ENCODE measurements at places on chromosomes 6 and 20.

GRCh38 chr6:169370054-169370453, 116.4 kb upstream of the THBS2 start:
- DNase-seq, result no peak

GRCh38 chr20:61732511-61733210, 333.0 kb downstream of the TAF4 start:
- no peak for DNase-seq

GRCh38 chr6:109493865-109494264, 10.8 kb upstream of the ZBTB24 start:
- DNase-seq, result no peak

- DNase-seq, result no peak
These were observed 92.2 kb downstream of the MCHR2 start for GRCh38 chr6:99901596-99902384.

DNA sequence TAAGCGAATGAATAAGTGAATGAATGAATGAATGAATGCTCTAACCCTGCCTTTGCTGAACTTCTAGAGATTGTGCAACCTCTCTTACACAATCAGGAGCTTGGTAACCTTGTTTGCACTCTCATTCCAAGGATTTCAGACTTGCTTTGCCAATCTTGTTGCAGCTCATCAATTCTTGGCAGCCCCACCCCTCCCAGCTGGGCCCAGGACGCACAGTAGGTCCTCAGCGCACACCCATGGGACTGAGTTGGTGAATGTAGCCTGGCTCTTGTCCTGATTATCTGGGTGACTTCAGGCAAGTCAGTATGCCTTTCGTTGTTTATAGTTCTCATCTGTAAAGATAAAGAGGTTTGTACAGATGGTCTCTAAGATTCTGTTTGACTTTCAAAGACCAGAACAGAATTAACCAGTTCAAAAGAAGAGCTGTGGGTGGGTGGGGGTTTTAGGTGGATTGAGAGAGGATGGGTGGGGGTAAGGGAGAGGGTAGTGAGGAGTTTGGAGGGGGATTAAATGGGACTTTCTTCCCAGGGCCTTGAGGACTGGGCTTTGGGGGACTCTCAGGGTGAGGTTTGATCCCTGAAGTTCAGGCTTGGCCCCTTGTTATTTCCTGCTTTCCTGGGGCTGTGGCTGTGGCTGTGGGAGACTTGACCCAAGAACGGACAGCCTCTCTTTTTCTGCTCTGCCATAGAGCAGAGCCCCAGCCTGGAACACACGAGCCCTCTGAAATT, 33.2 kb downstream of the VEGFA start:
- no peak for DNase-seq

DNA sequence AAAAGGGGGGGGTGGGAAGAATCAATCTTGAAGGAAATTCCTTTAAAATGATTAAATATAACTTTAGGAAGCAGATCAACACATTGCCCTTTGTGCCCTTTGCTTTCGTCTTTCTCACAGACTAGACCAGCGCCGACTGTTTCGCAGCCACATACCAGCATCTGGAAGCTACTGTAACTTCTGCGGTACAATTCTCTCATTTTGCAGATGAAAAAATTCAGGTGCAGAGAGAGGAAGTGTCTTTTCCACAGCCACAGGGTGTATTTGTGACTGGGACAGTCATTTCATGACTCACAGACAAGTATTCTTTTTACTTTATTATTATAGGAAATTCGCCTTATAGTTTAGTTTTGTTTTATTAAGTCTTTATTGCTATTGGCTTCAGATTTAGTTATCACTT, 84.2 kb downstream of the UST start:
- no peak for DNase-seq

DNA sequence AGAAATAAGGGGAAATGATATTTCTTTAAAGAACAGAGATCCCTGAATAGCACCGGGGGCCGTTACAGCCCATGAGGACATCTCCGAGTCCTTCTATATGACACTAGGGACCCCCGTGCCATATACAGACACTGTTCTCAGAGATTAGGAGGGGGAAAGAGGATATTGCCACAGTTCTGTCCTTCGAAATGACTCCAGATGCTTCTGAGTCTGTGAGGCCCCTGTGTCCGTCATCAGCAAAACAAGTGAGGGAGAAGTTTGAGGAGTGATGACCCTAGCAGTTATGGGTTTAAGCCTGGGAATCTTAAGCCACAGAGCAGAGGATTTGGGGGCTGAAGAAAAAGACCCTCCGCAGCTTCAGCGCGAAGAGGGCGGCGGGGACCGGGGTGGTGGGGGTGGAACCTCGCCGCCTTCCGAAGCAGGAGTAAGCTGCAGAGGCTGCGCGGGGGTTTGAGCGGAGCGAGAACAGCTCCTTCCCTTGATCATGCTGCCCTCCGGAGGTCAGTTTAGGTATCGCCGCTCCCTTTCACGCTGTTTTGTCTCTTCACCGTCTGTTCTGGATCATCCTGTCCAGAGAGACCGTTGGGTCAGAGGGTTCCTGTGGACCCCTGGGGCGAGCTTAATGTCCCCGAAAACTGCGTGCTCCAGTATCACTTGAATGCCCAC, 23.6 kb downstream of the VPS52 start:
- DNase-seq, result peak; percentile 81

DNA sequence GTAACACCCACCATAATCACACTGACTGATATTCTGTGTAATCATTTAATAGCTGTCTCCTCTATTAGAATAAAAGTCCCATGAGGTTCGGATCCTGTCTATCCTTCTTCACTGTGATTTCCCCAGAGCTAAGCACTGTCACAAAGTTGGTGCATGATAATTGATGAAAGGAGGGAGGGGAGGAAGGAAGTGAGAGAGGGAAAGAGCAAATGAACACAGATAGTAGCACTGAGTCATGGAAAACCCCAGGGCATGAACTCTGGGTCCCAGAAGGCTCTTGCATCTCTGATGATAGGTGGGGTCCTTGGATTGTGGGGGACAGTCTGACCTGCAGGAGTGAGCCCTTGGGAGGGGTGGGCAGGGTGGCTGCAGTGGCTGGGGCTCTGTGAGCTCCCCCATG, 294.1 kb downstream of the LRFN2 start:
- no peak for DNase-seq

DNA sequence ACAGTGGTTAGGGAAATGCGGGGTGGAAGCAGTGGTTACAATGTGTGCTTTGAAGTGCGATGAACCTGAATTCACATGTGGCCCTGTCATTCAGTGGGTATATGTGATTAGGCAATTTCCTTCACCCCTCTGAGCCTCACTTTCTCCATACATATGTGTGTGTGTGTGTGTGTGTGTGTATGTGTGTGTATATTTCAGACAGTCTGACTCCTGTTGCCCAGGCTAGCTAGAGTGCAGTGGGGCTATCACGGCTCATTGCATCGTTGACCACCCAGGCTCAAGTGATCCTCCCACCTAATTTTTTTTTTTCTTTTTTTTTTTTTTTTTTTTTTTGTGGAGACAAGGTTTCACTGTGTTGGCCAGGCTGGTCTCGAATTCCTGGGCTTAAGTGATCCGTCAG, 6.3 kb downstream of the PPP1R14C start:
- no peak for DNase-seq

- DNase-seq, result no peak
These were observed 8.4 kb upstream of the NSFL1C start for GRCh38 chr20:1474817-1475603.

GRCh38 chr6:82015043-82015442, 232.5 kb downstream of the IBTK start:
- peak; percentile 51 for DNase-seq

- no peak for DNase-seq
These were observed 306.4 kb upstream of the CITED2 start for GRCh38 chr6:139680819-139681218.

DNA sequence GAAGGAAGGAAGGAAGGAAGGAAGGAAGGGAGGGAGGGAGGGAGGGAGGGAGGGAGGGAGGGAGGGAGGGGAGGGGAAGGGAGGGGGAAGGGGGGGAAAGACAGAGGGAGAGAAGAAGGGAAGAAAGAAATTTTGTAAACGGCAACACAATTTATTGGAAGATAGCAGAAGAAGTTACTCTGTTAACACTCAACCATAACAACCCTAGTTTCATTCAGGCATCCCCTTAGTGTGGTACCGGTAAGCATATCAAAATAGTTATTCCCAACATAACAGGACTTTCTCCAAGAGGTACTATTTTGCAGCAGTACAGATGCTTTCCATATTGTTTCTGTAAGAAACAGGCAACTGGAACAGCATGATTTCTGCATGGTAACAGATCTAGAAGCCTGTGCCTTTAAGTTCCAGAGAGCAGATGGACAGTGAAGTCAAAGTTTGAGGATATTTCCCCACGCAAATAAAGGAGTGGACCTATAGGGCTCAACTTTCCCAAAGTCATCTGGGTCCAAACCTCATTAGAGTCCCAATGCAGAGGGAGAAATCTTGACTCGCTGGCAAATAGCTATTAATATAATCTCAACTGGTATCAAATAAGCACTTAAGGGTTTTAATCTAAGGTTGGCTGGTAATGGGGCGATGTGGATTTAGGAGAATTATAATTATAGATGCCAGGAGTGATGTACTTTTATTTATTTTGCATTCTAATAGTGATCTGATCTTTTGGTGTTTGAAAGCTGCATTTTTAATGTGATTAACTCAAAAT, 69.4 kb downstream of the TENT5A start:
- DNase-seq, result no peak

GRCh38 chr6:41466437-41466990, 79.7 kb upstream of the FOXP4 start:
- no peak for DNase-seq

- DNase-seq, result no peak
These were observed 49.5 kb downstream of the KCNS1 start for GRCh38 chr20:45051204-45052060.

GRCh38 chr6:110509617-110510241, 33.3 kb upstream of the SLC22A16 start:
- DNase-seq, result peak; percentile 97

GRCh38 chr6:112957536-112957916, 610.4 kb downstream of the RFPL4B start:
- no peak for DNase-seq

DNA sequence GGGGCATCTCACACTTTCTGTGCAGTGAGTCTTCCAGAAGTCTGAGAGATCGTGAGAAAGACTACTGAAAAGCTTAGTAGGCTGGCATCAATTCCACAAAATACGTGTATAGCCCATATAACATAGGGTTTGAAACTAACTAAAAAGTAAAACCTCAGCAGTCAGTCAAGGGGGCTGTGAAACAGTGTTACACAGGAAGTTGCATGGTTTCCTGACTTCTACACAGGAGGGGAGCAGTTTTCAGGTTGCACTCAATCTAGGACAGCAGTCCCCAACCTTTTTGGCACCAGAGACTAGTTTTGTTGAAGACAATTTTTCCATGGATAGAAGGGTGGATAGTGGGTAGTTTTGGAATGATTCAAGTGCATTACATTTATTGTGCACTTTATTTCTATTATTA, 4.7 kb upstream of the LY86 start:
- no peak for DNase-seq

DNA sequence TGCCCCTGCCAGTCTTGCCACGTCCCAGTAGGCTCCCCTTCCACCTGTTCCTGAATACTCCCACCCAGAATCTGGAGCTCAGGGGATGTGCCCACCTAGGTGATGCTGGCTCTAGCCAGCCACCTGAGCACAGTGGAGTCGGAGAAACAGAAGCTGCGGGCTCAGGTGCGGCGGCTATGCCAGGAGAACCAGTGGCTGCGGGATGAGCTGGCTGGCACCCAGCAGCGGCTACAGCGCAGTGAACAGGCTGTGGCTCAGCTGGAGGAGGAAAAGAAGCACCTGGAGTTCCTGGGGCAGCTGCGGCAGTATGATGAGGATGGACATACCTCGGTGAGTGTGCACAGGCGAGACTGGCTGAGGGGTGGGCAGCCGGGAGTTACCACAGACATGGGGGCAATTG, 3.4 kb downstream of the KLC4 start:
- no peak for DNase-seq

- DNase-seq, result no peak
These were observed 182.7 kb upstream of the AKAP12 start for GRCh38 chr6:151057061-151057460.

DNA sequence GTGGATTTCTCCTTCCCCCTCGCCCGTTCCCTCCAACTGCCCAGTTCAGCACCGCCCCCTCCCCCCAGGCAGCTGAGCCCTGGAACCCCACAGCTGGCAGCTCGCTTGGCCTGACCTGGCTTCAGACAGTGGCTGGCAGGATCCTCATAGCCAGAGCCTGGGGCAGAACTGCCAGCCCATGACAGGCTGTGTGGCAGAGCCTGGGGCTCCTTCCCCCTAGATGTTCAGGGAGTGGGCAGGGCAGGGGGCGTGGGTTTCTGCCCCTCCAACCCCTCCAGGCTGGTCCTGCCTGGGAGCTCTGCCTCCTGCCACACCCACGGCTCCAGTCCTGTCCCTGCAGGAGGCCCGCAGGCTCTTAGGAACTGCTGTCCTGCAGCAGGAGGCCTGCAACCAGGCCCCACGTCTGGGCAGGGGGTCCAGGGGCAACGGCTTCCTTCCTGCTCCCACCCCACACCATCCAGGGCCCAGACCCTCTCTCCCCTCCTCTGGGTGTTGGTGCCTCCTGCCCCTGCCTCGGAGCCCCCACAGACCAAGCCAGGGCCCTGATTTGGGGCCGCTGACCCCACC, 9.6 kb upstream of the KCNQ2 start:
- DNase-seq, result no peak

- DNase-seq, result no peak
These were observed 238.6 kb upstream of the PLN start for GRCh38 chr6:118309337-118310093.

- no peak for DNase-seq
These were observed 859 bp downstream of the PPP1R10 start for GRCh38 chr6:30615958-30616810.

DNA sequence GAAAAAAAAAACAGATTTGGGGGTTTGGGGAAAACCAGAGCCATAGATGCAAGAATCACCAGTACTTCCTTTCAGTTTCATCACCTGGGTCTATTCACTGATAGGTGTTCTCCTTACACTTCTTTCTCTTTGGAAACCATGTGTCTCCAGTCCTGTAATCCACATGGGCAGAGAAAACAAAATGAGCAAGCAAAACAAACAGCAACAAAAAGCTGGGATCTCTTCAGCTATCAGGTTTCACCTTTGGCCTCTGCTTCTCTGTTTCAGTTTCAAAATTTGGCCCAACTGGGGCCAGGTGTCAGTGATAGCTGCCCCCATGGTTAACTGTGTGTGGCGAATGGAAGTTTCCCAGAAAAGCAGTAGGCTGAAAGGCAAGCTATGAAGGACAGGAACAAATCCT, 220.0 kb upstream of the THBS2 start:
- no peak for DNase-seq
